ENCODE measurements at places on chromosomes 4 and X. TPM values are rescaled to one million over a fixed set of nuclear protein-coding genes. Genes with fewer than 3 reads are reported as not detected.

The PNMA3 gene
- 32.8 TPM for total RNA-seq

The GC gene
- total RNA-seq: 168 TPM

The MID1IP1 gene
- 31.1 TPM for total RNA-seq

The TRIM60 gene
- total RNA-seq: not detected

The FRG2 gene
- total RNA-seq: not detected

The TMPRSS11D gene
- not detected for total RNA-seq

The DGAT2L6 gene
- total RNA-seq: not detected

The HGFAC gene
- 6.7 TPM for total RNA-seq

The SOD3 gene
- 6.2 TPM for total RNA-seq

The VEGFC gene
- 0.67 TPM for total RNA-seq

The SSX3 gene
- not detected for total RNA-seq

The SPATA4 gene
- 0.93 TPM for total RNA-seq

All from progenitor cell of endocrine pancreas (in vitro differentiated cells).